ENCODE measurements at places on chromosomes 2 and 18. TPM values are rescaled to one million over a fixed set of nuclear protein-coding genes. Genes with fewer than 3 reads are reported as not detected.

- DNase-seq, result no peak
Measured at GRCh38 chr2:100285691-100286090, 36.6 kb downstream of the LONRF2 start.

The TCF4 gene
- total RNA-seq, result 48.1 TPM

GRCh38 chr2:169105476-169105875 is 36.1 kb downstream of the DHRS9 start:
- DNase-seq, result no peak

GRCh38 chr18:41724195-41724594 is 230.8 kb upstream of the PIK3C3 start:
- no peak for DNase-seq

GRCh38 chr2:19682493-19682892 is 219.3 kb downstream of the TTC32 start:
- no peak for DNase-seq

The TET3 gene
- 6.4 TPM for total RNA-seq

DNA sequence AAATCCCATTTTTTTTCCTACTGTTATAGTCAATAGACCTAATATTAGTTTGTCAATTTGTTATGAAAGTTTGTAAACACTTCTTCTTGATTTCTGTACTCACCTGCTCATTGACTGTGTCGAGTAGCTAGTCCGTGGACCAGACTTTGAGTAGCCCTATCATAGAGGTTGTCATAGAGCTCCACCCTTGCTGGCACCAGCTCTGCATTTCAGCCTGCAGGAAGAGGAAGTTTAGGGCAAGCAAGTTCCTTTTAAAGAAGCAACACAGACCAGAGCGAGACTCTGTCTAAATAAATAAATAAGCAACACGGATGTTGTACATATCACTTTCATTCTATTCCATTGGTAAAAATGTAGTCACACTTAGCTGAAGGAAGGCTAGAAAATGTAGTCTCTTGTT is 74.0 kb downstream of the MCFD2 start:
- no peak for DNase-seq

GRCh38 chr18:58038063-58038462 is 6.0 kb upstream of the NEDD4L start:
- DNase-seq, result no peak

GRCh38 chr2:204255071-204255470 is 290.2 kb upstream of the PARD3B start:
- no peak for DNase-seq

DNA sequence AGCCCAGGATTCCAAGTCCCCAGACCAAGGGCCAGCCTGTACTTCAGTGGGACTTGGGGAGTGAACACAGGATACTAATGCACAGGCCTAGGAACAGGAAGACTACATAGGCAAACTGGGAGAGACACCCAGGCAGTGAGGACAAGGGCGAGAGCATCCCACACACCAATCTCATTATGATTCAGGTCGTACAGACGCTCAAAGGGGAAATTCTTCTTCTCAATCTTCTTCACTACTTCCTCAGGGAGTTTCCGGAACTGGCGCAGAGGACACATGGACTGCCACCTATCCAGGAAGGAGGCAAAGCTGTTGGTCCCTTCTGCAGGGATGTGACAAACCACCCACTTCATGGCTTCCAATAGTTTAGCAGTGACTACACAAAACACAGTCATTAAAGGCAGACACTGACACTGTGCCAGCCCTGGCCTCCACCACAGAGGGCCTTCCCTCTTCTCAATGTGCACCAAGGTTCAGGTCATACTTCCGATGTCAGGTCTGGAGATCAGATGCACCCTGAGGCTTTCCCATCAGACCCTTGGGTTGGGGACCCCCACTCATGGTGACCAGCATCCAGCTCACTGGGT is 18.0 kb downstream of the SNRNP200 start:
- DNase-seq, result no peak

DNA sequence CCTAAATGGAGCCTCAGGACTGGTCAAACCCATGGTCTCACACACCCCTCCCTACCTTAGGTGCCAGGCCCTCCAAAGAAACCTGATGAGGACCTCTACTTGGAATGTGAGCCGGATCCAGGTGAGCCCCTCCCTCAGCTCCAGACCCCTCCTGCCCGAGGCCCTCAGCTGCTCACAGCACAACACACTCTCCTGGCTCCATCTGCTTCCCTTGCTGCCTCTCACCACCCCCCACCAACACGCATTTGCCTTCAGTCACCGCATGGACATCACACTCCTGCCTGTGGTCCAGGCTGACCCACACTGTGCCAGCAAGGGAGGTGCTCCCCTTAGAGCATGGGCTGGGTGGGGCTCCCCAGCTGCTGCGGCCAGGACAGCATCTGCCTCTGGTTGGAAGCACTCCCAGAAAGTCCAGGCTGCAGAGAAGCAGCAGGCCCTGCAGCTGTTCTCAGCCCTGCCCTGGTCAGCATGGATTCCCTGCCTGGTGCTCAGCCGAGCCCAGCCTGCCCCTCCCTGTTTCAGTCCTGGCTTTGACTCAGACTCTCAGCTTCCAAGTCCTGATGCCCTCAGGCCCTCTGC is 15.1 kb downstream of the SH2D6 start:
- DNase-seq, result peak; percentile 100

DNA sequence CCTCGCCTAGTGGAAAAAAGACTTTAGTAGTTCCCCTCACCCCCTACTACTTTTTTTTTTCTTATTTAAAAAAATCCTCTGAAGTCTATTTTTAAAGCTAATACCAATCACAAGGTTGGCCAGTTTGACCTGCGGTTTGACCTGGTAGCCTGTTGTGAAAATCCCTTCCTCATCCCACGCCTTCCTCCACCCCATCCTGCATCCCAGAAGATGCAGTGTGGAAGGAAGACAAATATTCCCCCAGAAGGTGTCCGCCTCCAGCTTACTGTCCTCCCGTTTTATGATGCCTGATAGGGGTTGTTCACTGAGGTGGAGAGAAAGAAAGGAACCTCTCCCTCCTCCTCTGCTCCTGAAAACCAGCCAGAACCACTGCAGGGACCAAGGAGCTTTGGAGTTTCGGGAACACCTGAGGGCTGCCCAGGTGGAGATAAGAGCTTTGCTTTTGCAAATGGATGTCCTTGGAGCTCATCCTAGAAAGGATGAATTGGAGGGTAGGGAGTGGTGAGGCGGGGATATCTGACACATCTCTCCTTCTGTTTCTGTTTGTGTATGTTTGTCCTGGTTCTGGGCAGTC is 909 bp downstream of the ATP6V1C2 start:
- no peak for DNase-seq

DNA sequence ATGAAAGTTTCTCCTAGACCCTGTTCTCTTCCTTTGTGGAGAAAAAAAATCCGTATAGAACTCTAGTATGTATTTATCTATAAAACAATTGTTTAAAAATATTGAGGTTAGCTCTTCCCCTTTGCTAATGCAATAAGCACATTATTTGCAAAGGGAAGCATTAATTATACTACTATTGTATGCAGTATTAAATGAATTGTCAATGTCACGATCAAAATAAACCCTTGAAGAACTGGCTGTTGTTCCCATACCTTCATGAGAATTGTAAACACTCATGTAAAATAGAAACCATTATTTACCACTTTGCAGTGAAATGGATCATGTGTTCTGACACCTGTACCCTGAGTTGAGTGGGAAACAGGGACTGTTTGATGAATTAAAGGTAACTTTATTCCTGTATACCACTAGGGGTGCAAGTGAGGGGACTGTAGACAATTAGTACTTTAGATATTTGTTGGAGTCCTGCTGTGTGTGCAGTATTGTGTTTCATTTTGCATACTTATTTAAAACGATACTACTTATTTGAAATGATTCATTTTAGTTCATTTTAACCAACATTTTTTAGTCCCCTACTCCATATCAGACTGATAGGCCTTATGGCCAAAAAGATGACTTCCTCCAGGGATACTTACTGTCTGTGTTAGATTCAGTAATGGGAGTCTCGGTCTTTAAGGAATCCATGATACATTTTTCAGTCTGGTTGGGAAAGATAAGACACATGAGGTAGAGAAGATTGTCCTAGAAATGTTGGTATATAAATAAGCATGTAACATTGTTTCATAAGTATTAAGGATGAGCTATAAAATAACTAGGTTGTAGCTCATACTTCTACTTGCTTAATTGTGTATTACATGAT is 7.9 kb downstream of the PKP4 start:
- DNase-seq, result no peak

DNA sequence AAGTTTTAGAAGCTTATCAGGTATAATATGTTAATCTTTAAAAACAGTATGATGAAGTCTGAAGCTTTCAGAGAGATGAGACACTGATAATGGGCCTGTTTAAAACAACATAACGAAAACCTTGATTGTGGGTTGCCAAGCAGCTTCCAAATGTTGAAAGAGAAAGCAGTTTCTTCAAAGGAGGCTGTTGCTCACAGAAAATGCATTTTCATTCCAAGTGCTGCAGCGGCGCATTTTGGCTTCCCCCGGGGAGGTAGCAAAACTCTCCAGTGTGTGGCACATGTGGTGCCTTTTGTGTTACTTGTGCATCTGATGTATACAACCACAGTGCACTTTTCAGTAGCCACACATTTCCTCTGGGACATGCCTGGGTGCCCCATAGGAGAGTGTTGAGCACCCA is 66.1 kb downstream of the TMEFF2 start:
- DNase-seq, result peak; percentile 51

- DNase-seq, result no peak
Measured at GRCh38 chr2:159131914-159132281, 154.6 kb downstream of the WDSUB1 start.

DNA sequence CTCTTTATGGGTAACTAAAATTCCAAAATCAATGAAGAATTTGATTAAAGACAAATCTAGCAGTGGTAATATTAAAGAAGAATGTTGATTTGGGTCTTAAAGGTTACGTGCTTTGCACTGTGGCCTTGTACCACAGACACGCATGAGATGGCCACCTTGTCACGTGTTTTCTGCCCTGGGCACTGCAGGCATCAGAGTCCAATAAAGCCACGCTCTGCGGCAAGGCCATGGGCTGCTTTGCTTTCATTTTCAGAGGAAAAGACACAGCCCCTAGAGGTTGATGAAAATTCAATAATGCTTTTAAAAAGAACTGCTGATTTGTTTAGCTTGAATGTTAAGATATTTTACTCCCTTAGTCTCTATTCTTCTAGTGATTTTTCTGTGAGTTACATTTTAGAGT is 30.4 kb downstream of the AOX1 start:
- DNase-seq, result no peak

The C2orf66 gene
- total RNA-seq, result not detected

The ANKRD30BL gene
- total RNA-seq, result not detected

DNA sequence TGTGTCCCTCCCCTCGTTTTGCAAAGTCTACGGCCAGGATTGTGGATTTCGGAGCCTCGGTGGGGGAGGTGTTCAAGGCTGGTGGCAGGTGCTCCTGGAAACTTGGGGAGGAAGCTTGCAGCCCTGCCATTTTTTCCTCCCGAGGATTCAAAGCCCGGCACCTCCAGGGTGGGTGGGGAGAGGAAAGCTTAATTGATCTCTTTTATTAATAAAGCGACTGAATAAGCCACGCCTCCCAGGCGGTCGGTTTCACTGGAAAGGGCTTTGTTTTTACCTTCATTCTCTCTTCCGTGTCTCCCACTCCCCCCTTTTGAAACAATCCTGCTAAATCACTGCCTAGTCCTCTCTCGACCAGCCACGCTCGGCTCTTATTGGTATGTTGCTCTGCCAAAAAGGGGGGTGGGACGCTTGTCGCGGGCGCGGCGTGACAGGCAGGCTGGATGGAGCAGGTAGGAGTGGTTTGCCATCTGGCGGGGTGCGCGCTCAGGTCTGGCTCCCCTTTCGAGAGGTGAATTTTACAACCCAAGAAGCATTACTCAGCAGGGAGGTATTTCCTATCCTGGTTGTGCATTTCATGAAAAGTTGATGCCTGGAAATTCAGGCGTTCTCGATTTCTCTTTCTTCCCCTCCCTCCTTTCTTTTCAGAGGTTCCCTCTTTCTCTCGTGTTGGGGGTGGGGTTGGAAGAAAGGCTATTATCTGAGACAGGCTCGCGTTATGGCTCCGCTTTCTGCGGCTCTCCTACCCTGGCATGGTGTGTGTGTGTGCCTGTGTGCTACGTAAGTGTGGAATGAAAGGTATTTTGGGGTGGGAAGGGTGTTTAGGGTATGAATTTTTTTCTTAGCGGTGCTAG is 1.4 kb downstream of the NEDD4L start:
- no peak for DNase-seq

GRCh38 chr2:151153601-151154000 is 108.1 kb downstream of the RBM43 start:
- no peak for DNase-seq

DNA sequence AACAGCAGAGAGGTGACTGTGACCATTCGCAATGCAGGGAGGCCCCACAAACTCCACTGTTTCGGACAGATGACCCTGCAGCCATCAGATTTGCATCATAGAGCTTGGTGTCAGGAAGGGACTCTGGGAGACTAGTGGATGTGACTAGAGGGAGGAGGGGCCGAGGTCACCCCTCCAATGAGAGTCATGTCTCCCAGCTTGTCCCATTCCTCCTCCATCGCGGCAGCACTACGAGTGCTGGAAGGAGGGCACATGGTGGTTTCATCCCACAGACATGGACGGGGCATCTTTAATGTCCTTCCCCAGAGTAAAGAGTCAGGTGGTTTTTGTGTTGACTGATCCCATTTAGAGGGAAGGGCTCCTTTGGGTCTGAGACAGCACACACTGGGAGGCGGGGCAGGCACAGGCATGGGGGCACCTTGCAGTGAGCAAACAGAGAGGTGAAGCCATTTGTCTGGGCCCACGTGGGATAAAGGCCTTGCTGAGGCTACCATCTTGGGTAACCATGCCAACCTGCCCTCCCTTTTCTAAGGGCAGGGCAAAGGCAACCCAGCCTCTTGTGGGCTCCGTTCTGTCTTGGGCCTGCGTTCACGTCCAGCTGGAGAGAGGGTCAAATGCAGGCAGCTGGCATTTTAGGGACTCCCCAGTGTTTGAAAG is 208.1 kb downstream of the ASB1 start:
- no peak for DNase-seq

DNA sequence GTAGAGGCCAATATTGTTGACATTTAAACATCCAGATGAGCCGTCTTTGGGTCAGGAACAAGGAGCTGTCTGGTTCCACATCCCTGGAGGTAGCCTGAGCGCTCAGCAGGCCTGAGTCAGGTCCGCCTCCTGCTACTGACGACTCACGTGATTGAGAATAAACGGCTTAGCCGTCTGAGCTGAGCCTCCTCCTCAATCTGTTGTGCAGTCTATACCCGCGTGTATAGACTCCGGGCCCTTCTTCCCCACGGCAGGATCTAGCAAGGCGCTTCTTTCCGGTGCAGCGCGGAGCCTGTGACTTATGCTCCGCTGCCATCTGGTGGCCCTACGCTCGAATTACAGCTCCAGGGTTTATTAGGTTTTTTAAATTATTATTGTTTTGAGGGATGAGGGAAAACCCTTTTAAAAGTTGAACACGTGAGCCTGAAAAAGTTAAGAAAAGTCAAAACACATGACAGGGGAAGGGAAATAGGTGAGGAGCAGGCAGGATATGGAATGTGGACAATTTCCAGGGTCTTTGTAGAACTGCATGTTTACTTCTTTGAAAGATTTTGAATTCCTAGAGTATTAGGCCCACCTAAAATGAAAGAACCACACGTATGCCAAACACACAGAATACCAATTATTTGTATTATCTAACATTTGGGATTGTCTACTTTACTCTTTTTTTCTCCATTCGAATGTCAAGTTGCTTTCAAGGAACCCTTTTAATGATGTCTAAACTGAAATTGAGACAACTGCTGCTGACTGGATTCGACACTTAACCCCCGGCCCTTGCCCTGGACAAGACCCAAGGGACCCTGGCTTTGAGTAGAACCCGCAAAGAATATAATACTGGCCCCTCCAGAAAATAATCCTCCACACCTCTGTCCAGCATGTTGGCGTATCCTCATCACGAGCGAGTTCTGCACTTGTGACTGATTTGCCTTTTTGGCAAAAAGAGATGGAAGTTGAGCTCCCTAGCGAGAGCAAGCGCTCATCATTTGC is 112.4 kb upstream of the ZNF236 start:
- peak; percentile 67 for DNase-seq

GRCh38 chr2:43086451-43087221 is 139.8 kb downstream of the ZFP36L2 start:
- peak; percentile 99 for DNase-seq

Data from myocyte (in vitro differentiated cells).